ENCODE measurements at places on chromosomes 1 and 21.

DNA sequence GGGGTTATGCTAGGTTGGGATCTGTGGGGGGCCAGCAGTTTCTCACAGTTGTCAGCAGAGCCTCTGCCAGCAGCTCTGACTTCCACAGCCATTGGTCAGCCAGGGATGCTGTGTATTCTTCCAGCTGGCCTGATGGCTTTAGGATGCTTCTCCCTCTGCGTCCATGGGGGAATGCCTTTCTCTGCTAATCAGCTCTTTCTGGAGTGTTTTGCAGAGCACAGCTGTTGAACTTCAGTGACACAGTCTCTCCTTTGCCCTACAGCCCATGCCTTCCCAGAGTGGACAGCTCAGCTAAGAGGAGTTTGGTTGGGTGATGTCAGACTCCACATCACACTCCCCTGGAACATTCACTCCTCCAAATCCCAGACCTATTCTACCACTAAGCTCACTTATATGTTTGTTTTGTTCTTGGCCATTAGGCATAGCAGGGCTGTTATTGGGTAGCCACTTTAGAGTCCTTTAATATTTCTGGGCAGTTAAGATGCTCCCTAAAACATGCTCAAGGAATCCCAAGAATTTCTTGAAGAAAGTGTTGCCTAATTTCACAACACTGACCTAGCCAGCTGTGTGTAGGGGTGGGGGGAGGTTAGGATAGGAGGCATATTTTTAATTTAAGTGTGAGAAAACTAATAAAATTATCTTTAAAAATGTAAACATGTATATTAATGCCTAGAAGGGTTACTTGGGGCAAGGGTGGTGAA is 75.3 kb upstream of the KIAA0040 start:
- DNase-seq, result peak; percentile 45

GRCh38 chr1:54331843-54332463 is 74.2 kb downstream of the SSBP3 start:
- DNase-seq, result no peak

- DNase-seq, result no peak
These were observed 58.4 kb upstream of the ADARB1 start for GRCh38 chr21:45016031-45016405.

DNA sequence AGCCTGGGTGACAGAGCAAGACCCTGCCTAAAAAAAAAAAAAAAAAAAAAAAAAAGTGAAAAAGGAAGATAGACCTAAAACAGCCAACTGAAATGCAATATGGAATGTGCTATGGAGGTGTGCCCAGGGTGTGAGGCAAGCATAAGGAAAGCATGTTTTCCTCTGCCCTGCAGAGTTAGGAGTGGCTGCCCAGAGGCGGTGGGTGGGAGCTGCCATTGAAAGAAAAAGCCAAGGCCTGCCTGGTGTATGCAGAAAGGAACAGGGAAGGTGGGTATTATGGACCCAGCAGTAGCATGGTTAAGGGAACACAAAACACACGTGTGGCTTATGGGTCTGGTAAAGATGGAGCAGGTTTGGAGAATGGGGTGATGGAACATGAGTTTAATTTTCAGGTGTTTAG is 8.9 kb downstream of the CD244 start:
- DNase-seq, result no peak

DNA sequence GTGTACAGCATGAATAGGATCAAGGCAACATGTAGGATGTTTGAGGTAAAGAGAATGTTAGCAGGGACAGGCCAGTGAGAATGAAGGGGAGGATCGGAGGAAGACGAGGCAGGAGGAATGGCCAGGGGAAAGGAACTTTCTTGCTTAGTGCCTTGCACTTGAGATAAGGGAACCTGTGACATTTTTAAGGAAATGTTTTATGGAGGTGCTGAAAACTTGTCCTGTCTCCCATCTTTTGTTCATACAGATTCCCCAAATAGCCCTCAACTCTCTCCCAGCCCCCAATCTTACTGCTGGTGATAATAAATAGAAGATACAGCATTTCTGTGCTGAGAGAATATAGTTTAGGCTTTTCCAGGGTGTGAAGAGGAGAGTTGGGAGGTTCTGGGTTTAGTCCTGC is 13.6 kb downstream of the ATP8B2 start:
- DNase-seq, result no peak

GRCh38 chr1:106458866-106459265 is 597.6 kb upstream of the PRMT6 start:
- no peak for DNase-seq

Data from mucosa of gallbladder (tissue), 1 donor.